ENCODE measurements at places on chromosomes 7 and 10.

DNA sequence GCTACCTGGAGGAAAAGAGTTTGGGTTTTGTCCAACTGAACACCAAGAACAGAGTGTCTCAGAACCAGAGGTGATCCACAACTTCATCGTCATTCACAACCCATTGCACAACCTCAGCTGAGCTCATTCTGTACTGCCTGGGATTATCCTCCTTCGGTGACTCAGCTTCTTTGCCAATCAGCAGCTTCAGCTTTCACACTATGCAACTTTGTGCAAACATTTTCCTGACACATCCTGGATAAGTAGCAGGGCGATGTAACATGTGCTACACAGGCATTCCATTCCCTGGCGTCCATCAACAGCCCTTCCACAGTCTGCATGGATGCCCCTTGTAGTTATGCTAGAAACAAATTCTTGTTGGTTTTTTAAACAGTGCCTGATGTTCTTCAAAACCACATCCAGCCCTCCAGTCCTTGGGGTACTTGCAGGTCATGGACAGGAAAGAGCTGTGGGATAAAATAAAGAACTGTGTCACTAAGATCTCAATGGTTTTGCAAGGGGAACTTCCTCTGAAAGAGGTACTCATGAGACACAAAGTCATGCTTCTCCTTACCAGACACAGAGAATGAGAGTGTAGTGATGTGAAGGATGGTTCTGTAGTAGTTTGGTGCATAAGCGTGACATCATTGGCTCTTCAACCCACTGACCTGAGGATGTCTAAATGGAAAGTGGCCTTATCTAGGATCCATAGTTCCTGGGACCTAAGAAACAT lies 478.5 kb downstream of the KIF20B start:
- no peak for DNase-seq

GRCh38 chr10:69408318-69409175 lies 8.2 kb downstream of the TACR2 start:
- DNase-seq = peak; percentile 89

DNA sequence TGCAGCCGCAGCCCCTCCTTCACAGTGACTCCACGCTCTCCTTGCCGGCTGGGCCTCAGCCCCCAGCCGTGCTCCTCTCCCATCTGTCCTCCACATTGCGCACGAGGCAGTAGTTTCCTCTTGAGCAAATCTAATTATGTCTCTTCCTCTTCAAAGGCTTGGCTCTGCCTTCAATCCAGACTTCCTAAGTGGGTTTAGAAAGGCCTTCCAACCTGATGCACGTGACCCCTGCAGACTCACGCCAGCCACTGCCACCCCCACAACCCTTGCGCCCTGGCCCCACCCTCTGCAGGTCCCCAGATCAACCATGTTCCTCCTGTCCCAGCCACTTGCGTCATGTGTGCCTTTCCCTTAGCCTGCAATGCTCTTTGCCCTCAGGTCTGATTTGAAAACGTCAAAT lies 75.0 kb upstream of the ADAM12 start:
- DNase-seq = no peak

- no peak for DNase-seq
Observed at GRCh38 chr7:126450269-126450671, 802.5 kb downstream of the GRM8 start.

GRCh38 chr7:1813394-1814088 lies 143.5 kb downstream of the ELFN1 start:
- no peak for DNase-seq

GRCh38 chr7:7933915-7934526 lies 34.6 kb upstream of the GLCCI1 start:
- no peak for DNase-seq

Measured in activated naive CD4-positive, alpha-beta T cell (primary cell).